Melanocyte of skin (primary cell): ENCODE measurements at places on chromosomes 1 and 21. TPM values are rescaled to one million over a fixed set of nuclear protein-coding genes. Genes with fewer than 3 reads are reported as not detected.

The AKNAD1 gene
- 0.69 TPM in 1 of 2 replicates, not detected in the other for total RNA-seq

The ADAMTS5 gene
- under 0.01 and 0.73 TPM in 2 replicates for total RNA-seq

The SLC66A1 gene
- total RNA-seq = 33.2 and 39.3 TPM in 2 replicates

The GNG4 gene
- total RNA-seq = under 0.01 and 1.7 TPM in 2 replicates

The OR4F16 gene
- 0.36 TPM in 1 of 2 replicates, not detected in the other for total RNA-seq

The SGIP1 gene
- total RNA-seq = 46.1 and 58.2 TPM in 2 replicates

The FCRL6 gene
- not detected in 2 replicates for total RNA-seq

The TRAF3IP3 gene
- not detected in 2 replicates for total RNA-seq

The USP33 gene
- total RNA-seq = 86.0 and 108 TPM in 2 replicates

The SPRTN gene
- 19.6 and 29.5 TPM in 2 replicates for total RNA-seq
